Right ventricle myocardium inferior (tissue), 1 donor: ENCODE measurements at places on chromosomes 16 and 17.

- no peak for DNase-seq
These were observed 1.8 kb downstream of the TSPOAP1 start for GRCh38 chr17:58326609-58327362.

DNA sequence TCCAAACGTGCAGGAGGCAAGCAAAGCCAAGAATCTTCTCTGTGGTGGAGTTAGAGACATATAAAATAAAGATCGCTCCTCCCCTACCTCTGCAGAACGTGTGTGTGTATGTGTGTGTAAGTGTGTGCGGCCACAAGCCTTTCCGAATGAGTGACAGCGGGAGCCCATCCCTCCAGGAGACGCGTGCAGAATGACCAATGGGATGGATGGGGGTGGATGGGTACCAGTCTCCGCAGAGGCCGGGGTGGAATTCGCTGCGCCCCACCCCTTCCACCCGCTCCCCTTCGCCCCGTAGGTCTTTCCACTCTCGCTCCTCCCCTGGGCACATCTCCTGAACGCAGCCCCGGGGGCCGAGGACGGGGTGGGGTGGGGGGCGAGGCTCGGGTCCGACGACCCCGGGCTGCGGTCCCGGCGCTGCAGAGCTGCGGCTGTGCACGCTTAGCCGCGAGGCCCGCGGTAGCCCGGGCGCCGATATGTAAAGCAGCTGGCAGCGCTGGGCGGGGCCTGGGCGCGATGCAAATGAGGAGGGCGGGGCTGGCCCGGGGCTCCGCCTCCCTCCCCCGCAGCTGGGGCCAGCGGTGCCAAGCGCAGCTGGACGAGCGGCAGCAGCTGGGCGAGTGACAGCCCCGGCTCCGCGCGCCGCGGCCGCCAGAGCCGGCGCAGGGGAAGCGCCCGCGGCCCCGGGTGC lies at the start of gene PRKCB:
TSS of gene PRKCB (plus strand) at position 594 of the 688 bp plus-strand sequence.
- peak; percentile 96 for DNase-seq

DNA sequence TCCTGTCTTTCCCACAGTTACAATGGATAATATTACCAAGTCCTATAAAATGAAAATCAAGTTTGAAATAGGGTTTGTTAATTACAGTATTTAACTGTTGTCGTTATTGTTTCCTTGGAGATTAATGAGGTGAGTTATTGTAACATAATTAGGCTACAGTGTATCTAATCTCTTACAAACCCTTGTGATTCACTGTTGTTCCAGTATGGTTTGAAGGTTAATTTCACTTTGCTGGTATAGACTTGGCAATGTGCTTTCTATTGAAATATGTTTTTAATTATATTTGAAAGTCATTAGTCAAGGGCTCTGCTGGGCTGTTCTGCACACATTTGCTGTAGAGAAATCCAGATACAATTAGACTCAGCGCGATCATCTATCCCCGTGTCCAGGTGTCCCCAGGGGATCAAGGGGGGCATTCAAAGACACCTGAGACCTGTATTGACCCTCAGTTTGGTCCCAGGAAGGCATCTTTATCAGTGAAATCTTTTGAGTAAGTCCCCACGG lies 624.6 kb upstream of the EEF2KMT start:
- DNase-seq = no peak

DNA sequence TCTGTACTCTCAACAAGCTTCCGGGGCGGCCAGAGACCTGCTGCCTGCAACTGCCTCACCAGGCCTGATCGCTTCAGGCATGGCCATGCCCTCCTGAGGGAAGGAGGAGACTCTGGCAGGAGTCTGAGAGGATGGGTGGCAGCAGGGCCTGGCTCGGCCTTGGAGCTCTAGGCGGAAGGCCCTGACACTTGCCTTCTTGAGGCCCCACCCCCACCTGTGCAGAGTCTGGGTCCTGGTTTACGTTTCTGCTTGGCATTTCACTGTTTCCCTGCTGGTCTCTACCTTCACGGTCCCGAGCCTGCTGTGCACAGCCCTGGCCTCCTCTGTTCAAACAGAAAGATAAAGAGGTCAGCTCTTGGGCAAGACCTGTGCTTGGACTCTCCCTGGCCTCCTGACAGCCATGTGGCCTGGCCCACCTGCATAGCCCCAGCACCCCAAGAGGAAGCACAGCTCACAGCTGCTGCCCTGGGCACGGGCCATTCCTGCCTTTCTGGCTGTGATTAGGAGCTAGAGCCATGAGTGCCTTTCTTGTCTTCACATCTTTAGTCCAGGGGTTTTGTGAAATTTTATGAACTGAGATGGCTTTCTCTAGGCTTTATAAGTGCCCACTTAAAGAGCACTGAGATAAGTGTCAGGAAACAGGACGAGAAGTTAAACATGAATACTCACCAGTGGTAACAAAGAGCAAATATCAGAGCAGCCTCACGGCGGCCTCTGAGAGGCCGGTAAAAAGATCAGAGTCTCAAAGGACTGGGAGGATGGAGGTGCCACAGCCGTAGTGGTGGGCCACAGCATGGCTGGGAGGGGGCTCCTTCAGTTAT lies 25.6 kb upstream of the MTSS2 start:
- DNase-seq = no peak

- DNase-seq = no peak
These were observed 157.2 kb downstream of the RAB11FIP4 start for GRCh38 chr17:31548709-31549108.

DNA sequence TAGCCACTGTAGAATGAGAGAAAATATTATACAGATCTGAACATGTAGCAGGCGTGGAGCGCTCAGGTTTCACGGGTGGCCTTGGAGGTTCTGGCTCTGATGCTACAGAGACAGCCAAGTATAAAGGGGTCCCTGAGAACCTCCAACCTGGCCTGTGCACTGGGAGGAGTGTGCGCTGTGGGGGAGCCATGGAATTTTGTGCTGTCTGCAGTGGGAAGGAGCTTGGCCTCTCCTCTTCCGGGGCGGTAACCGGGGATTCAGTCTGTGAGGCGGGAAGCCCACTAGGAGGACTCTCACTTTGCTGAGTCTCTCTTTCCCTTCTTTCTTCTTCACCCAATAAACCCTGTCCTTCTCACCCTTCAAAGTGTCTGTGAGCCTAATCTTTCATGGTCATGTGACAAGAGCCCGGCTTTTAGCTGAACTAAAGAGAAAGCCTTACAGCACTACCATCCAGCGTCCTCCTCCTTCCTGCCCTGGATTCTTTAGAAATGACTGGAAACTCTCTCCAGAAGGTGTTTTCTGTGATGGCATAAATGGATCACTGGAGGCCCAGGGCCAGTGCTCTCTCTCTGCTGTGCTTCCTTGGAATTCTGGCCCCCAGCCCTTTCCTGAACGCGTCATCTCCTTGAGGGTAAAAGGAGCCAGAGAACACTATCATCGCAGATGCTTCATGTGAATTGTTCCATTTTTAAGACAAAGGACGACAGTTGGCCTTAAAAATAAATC lies 232.1 kb upstream of the CACNG5 start:
- DNase-seq = no peak
